ENCODE measurements at places on chromosomes 1 and 21. TPM values are rescaled to one million over a fixed set of nuclear protein-coding genes. Genes with fewer than 3 reads are reported as not detected.

The DIPK1A gene
- 15.8 TPM for total RNA-seq

The SUSD4 gene
- 3.0 TPM for total RNA-seq

The DNASE2B gene
- total RNA-seq = not detected

The CYP4A22 gene
- total RNA-seq = not detected

The TGFBR3 gene
- 44.4 TPM for total RNA-seq

The TCEA3 gene
- total RNA-seq = 28.7 TPM

The FCRL6 gene
- 0.41 TPM for total RNA-seq

The PLA2G2D gene
- not detected for total RNA-seq

The PSRC1 gene
- total RNA-seq = 0.28 TPM

The OR2C3 gene
- not detected for total RNA-seq

The CHI3L2 gene
- total RNA-seq = 1.9 TPM

The GBP7 gene
- 0.17 TPM for total RNA-seq

The MYOC gene
- total RNA-seq = not detected

The BCAR3 gene
- total RNA-seq = 1.2 TPM

The SOX13 gene
- total RNA-seq = 12.0 TPM

The PYHIN1 gene
- total RNA-seq = 83.6 TPM
